Dermis microvascular lymphatic vessel endothelial cell (primary cell): ENCODE measurements at places on chromosomes 5 and 9. TPM values are rescaled to one million over a fixed set of nuclear protein-coding genes. Genes with fewer than 3 reads are reported as not detected.

SLCO6A1 gene
- not detected in 2 replicates for total RNA-seq

DNA sequence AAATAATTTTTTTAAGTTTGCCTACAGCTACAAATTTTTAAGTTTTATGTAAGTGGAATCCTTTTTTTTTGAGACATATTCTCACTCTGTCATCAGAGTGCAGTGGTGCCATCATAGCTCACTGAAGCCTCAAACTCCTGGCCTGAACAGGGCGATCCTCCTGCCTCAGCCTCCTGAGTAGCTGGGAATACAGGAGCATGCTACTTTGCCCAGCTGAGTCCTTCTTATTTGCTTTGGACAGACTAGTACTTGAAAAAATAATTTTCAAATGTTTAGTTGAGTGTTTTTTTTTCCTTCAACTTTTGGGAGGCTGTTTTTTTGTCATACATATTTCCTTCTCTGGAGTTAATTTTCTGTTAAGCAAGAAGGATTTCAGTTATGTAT, 7.4 kb downstream of the GAPVD1 start:
- DNase-seq: no peak

- no peak for DNase-seq
Measured at GRCh38 chr5:98969400-98969799, 40.6 kb upstream of the CHD1 start.

DNA sequence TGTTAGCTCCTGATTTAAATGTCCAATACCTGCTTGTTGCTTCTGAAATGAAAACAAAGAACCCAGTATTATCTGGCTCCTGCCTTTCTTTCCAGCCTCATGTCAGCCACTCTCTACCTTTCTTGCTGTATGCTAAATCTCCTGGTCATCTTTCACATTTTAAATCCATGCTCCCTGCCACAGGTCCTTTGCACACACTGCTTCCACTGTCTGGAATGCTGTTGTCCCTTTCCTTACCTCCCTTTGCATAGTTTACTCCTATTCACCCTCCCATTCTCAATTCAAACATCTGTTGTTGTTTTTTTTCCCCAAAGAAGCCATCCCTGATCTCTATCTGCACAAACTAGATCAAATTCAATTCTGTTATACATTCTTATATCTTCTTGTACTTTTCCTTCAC, 97.0 kb upstream of the NR4A3 start:
- DNase-seq: no peak

DNA sequence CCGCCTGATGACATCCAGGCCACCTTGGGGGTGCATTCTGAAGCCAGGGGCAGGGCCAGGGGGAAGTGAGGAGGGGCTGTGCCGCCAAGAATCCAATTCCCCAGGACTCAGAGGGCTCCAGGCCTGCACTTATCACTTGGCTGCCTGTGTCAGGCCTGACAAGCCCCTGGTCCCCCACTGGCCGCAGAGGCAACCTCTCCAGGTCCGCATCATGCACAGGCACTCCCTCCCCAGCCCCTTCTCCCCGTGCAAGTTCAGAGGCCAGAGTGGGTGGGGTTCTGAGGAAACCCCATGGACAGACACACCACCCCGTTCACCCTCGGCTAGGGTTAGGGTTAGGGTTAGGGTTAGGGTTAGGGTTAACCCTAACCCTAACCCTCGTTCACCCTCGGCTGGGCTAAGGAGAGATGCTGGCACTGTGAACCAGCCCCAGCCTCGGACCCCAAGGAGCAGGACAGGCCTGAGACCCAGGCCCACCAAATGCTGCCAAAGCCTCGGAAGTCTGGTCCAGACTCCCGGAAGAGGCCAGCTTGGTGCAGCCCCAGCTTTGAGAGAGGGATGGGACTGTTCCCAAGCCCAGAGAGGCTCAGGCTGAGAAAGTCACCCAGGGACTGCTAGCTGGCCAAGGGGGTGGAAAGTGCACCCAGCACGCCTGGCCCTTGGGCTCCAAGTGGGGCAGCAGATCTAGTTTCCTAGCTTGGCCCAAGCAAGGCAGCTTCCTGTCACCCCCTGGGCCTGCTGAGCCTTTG, 4.9 kb downstream of the LCN2 start:
- no peak for DNase-seq

- no peak for DNase-seq
Measured at GRCh38 chr5:180915924-180916323, 17.0 kb downstream of the BTNL8 start.

DNA sequence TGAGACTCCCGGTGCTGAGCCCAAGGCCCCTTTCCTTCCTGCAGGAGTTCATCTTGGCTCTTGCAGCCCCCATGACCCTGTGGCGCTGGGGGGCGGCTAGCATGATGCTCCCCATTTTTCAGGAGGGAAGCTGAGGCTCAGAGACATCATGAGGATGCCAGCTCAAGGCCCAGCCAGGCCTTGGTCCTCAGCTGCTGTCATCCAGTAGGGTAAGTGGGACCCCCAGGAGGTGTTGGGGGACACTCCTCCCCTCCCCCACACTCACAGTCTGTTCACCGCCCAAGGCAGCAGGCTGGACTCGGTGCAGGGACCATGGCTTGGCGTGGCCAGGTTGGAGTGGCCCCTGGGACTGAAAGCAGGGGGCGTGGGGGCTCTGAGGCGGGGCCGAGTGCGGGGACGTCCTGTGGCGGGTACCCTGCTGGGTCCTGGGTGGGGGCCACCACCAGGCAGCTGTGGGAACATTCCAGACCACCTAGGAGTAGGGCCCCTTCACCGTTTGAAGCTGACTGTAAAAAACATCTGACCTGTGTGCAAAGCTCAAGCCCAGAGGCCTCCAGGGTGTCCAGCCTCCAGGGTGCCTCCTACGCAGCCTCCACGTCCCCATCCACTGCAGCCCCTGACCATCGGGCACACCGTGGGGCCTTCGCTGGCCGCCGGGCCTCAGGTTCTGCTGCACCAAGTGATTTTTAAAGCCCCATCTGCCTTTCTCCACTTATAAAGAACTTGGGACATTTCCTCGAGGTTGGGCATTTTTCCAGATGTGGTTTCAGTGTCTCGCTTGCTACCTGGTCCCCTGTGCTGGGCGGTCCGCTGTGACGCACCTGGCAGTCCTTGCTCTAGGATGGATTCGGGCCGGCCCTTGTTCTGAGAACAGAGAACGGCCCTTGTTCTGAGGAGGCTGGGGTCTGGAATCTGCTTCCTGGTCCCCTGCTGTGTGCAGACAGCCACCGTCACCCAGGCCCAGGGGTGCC, 3.4 kb upstream of the NOTCH1 start:
- DNase-seq: no peak

GGTA1 gene
- 4.9 and 13.4 TPM in 2 replicates for total RNA-seq

DNA sequence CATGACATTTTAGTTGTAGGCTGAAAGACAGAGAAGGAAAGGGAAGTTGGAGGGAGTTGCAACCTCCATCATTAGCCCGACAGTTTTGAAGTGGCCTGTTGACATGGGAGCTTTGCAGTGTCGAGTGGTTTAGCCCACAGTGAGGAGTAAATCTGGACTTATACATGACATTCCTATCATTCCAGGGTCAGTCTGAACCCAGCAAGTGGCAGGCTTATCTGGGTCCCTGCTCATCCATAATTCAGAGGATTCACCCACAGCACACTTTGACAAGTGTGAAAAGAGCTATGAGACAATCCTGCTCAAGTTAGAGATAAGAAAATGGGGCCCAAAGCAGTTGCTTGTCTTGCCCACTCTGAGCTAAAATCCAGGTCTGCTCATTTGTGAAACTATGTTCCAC, 8.4 kb upstream of the TNC start:
- DNase-seq: no peak

DNA sequence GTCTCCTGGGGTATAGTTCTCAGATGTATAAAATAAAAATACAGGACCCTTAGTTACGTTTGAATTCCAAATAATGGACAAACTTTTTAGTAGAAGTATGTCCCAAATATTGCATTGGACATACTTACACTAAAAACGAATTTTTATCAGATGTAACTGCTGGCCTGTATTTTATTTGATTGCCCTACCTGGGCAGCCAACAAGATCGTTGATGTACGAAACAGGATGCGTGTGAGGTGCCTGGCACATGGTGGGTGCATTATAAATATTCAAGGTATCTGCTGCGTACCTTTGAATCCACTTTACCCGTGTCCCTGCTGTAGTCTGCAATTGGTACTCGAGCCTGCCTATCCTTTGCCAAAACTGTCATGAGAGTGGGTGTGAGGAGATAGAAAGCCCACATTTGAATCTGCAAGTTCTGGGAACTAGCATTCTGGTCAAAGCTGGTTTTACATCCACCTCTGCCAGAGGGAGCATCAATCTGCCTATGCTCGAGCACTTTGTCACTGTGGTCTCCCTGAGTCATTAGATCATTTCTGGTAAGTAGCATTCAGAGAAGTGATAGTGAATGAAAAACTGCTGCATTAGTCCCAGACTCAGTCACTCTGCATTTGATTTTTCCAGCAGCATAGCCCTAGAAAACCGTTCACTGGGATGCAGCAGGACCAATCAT, 133.7 kb upstream of the IQGAP2 start:
- no peak for DNase-seq

IL3 gene
- total RNA-seq: not detected in 2 replicates

GABRA6 gene
- not detected in 2 replicates for total RNA-seq

- DNase-seq: no peak
Measured at GRCh38 chr5:128245974-128246373, 162.4 kb downstream of the SLC12A2 start.

NREP gene
- 11.2 and 27.1 TPM in 2 replicates for total RNA-seq

PLAC8L1 gene
- not detected in 2 replicates for total RNA-seq

- DNase-seq: no peak
Measured at GRCh38 chr5:95918421-95919006, 43.1 kb downstream of the ELL2 start.

DNA sequence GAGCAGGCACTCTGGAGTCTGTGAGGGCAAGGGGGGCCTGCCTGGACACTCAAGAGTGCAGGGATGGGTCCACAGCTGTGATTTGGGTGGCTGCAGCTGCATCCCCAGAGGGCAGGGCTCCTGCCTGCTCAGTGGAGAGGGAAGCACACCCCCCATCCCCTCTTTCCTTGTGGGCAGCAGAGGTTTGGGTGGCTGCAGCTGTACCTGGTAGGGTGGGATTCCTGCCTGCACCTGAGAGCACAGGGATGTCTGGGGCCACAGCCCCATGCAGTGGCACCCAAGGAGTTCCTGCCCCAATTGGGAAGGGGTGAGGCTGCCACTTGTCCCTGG, 605.4 kb upstream of the FAM174A start:
- DNase-seq: no peak

- no peak for DNase-seq
Measured at GRCh38 chr9:137058521-137059234, 4.8 kb upstream of the ENTPD2 start.

- no peak for DNase-seq
Measured at GRCh38 chr5:56112526-56113121, 117.9 kb upstream of the IL6ST start.

DNAH5 gene
- total RNA-seq: 0.13 TPM in 2 replicates

LPAR1 gene
- 0.13 TPM in 1 of 2 replicates, not detected in the other for total RNA-seq

- DNase-seq: no peak
Measured at GRCh38 chr5:172163346-172163745, 24.7 kb downstream of the STK10 start.

DNA sequence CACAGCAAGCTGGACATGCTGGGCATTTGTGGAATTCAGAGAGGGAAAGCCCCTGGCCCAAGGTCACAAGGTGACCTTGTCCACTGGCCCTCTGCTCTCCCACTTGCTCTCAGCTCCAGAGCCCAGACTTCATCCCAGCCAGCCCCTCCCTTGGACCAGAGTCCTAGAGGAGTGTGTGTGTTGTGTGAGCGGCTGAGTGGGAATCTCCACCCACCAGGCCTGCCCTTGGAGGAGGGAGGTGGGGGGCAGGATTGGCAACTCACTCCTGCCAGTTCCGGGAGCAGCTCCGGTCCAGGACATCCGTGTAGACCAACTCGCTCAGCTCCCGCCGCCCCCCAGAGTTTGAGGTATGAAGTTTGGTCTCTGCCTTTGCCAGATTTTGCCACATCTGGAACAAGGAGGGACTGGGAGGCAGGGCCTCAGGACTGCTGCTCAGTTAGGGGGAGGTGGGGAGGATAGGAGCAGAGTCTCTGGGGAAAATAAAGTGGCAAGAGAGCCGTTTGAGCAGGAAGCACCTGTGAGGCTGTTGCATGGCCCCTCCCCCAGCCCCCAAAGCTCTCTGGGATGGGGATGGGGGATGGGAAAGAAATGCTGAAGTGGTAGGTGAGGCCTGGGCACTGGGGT, 1.4 kb downstream of the MZB1 start:
- no peak for DNase-seq

OR13D1 gene
- not detected in 2 replicates for total RNA-seq

DNA sequence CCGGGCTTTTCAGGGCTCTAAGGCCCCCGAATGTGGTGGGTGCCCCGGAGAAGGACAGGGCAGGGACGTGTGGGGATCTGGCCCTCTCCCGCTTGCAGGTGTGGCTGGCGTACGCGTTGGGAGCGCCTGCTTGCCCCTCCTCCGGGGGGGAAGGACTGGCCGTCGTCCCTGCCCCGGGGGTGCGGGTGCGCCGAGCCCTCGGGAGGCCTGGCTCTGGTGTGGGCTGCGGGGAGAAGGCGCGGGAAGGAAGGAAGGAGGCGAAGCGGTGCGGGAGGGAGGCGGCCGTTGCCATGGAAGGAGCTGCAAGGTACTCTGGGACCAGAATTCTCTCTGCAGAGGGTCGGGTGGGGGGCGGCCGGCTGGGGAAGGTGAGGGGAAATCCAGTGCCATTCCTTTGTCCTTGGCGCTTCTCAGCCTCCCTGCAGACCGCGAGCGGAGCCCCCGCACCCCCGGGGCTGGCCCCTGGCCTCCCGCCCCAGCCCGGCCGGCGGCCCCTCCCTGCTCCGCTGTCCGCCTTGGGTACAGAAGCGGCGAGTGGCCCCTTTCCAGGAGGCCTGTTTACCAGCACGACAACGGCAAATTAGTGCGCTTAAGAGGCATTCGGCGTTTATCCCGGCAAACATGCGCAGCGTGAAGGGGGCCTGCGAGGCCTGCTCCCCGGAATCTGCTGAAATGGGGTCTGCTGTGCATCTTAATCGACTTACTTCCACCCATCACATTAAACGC, 67.1 kb upstream of the UNC5A start:
- no peak for DNase-seq

SLC36A3 gene
- total RNA-seq: not detected in 2 replicates

DNA sequence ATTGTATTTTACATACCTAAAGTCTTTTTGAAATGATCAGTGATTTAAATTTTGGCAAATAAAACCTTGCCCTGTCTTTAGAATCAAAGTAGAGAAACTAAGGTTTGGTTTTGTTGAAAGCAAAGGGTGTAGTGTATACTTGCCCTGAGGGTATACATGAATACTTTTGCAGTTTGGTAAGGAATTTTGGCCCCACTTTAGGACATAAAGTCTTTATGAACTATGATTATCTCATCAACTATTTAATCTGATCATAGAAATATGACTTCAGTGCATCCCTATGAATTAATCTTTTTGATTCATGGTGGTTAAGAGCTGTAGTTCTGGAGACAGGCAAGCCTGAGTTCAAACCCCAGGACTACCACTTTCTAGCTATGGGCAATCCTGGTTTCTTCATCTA, 17.7 kb downstream of the RAD1 start:
- DNase-seq: no peak

DNA sequence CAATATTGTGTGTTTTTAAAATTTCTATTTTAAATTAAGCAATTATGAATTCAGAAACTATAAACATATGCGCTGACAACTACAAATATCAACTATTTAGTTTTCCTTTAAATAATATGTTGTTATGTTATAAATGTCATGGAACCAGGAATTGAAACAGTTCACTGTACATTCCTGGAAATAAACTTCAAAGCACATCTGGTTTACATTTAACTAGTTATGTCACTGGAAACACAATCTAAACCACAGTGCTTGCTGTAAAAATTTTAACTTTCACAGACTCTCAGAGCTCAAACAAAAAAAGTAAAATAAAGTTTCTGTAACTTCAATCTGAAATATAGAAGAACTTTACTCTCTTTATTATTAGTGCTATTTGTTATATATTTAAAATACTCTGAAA, 179.2 kb downstream of the FBN2 start:
- DNase-seq: no peak
